Neural progenitor cell (in vitro differentiated cells): ENCODE measurements at places on chromosomes 7 and 10. TPM values are rescaled to one million over a fixed set of nuclear protein-coding genes. Genes with fewer than 3 reads are reported as not detected.

DNA sequence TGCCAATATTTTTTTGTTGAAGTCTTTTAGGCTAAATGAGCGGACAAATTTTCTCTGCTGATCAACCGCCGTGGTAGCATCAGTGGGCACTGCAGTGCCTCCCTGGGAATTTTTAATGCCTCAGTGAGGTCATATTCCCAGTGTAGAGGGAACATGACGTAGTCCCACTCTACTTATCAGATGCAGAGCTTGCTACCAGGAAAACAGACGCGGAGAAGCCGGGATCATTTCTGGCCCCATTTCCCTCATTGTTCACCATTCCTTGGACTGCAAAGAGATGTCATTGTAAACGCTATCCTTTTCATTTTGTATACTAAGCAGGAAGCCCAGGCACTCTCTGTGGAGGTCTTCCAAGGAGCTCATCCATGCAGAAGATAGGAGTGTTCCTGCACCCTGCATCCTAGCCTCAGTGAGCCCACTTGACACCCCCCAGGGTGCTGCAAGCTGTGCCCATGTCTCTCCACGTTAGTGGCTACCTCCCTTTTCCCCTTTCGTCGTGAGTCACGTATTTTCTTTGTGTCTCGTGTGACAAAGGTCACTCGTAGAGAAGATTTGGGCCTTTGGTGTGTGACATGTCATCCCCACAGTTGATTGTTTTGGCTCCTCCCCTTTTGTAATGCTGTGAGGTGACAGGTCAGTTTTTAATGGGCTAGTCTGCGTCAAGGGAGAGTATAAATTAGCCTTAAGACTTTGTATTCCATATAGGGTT, 145.5 kb downstream of the TCF7L2 start:
- H3K27me3 ChIP-seq = no peaks in the 10 kb centered on the region
- peak overlapping the region; percentile 7 for H3K27ac ChIP-seq
- H3K36me3 ChIP-seq = no peaks in the 10 kb centered on the region
- H3K4me1 ChIP-seq = peaks cover 21% of the 10 kb centered on the region
- no peak overlapping the region for H3K4me3 ChIP-seq
- DNase-seq = no peak

GRCh38 chr7:1263391-1263951, 30.8 kb downstream of the UNCX start:
- H3K36me3 ChIP-seq = no peaks in the 10 kb centered on the region
- H3K27me3 ChIP-seq = peaks cover 69% of the 10 kb centered on the region
- DNase-seq = no peak
- H3K27ac ChIP-seq = no peak overlapping the region
- H3K4me1 ChIP-seq = no peaks in the 10 kb centered on the region

- DNase-seq = peak; percentile 44
- H3K4me3 ChIP-seq = peak overlapping the region; percentile 11
- H3K27ac ChIP-seq = no peak overlapping the region
- peaks cover 23% of the 10 kb centered on the region for H3K4me1 ChIP-seq
Measured at GRCh38 chr10:121860810-121861209, 67.0 kb downstream of the ATE1 start.

DNA sequence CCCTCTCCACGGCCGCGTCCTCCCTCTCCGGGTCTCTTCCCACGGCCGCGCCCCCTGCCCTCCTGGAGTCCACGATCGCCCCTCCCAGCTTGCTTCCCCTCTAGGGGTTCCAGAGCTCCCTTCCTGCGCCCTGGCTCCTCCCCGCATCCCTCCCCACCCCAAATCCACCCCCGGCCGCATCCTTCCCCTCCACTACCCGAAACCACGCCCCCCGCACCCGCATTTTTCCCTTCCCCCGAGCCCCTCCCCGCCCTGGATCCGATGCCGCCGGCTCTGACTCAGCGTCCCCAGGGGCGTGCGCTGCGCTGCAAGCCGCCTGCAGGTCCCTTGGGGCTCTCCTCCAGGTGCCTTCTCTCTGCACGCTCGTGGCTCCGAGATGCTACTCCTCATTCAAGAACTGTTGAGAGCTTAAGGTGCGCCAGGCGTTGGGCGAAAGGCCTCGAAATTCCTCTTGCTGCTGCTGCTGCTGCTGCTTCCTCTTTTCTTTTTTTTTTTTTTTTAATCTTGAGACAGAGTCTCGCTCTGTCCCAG, 372 bp upstream of the TMEM130 start:
- peaks cover 44% of the 10 kb centered on the region for H3K27me3 ChIP-seq
- H3K4me1 ChIP-seq = peaks cover 6% of the 10 kb centered on the region
- H3K27ac ChIP-seq = no peak overlapping the region
- H3K36me3 ChIP-seq = no peaks in the 10 kb centered on the region
- peak; percentile 79 for DNase-seq

GRCh38 chr10:9096288-9096687, 1041.8 kb downstream of the GATA3 start:
- no peaks in the 10 kb centered on the region for H3K36me3 ChIP-seq
- no peak for DNase-seq
- H3K4me3 ChIP-seq = no peak overlapping the region
- peaks cover 12% of the 10 kb centered on the region for H3K4me1 ChIP-seq

DNA sequence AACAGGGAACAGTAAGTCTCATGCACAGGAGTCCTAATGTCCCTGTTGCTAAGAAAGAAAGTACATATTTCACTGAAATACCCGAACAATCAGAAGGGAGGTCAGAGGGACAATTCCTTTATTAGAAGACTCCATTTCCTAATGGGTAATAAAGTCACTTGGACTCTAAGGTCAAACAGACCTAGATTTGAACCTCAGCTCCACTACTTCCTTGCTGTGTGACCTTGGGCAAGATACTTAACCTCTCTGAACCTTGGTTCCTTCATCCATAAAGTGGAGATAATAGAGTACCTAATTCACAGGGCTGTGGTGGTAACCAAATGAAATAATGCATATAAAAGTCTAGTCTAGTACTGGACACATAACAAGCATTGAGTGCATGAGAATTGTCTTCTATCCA, 29.2 kb upstream of the HABP2 start:
- DNase-seq = no peak
- no peaks in the 10 kb centered on the region for H3K27me3 ChIP-seq
- no peaks in the 10 kb centered on the region for H3K4me1 ChIP-seq
- H3K36me3 ChIP-seq = no peaks in the 10 kb centered on the region
- H3K4me3 ChIP-seq = no peak overlapping the region

- no peak for DNase-seq
- H3K27ac ChIP-seq = no peak overlapping the region
- no peak overlapping the region for H3K4me3 ChIP-seq
- no peaks in the 10 kb centered on the region for H3K27me3 ChIP-seq
- H3K36me3 ChIP-seq = no peaks in the 10 kb centered on the region
Measured at GRCh38 chr10:96890172-96890513, 58.0 kb downstream of the LCOR start.

DNA sequence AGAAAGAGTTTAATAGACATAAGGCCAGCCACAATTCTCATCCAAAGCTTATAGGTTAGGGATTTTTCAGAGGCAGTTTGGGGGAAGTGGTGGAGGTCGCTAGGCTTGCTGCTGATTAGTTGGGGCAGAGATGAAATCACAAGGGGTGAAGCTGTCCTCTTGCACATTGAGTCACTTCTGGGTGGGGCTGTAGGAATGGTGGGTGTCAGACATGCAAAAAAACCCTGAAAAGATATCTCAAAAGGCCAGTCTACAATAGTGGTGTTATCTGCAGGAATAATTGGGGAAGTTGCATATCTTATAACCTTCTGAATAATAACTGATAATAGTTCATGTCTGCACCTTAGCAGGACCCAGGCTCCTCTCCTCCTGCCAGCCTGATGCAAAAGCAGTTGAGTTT, 2.1 kb downstream of the FAM24B start:
- H3K4me3 ChIP-seq = no peak overlapping the region
- H3K36me3 ChIP-seq = no peaks in the 10 kb centered on the region
- DNase-seq = no peak
- no peaks in the 10 kb centered on the region for H3K27me3 ChIP-seq
- peaks cover 35% of the 10 kb centered on the region for H3K4me1 ChIP-seq
- H3K27ac ChIP-seq = peak overlapping the region; percentile 81

GRCh38 chr7:50664461-50664922, 99.3 kb upstream of the DDC start:
- no peak overlapping the region for H3K4me3 ChIP-seq
- no peaks in the 10 kb centered on the region for H3K36me3 ChIP-seq
- H3K4me1 ChIP-seq = no peaks in the 10 kb centered on the region
- DNase-seq = no peak
- no peak overlapping the region for H3K27ac ChIP-seq
- no peaks in the 10 kb centered on the region for H3K27me3 ChIP-seq

GRCh38 chr10:102673819-102674511, 29.7 kb downstream of the TRIM8 start:
- DNase-seq = peak; percentile 82
- H3K27ac ChIP-seq = peak overlapping the region; percentile 65
- H3K4me3 ChIP-seq = peak overlapping the region; percentile 20
- no peaks in the 10 kb centered on the region for H3K27me3 ChIP-seq
- H3K4me1 ChIP-seq = peaks cover 62% of the 10 kb centered on the region

- H3K36me3 ChIP-seq = no peaks in the 10 kb centered on the region
- no peak for DNase-seq
- no peak overlapping the region for H3K4me3 ChIP-seq
Measured at GRCh38 chr10:117987244-117987909, 59.4 kb downstream of the RAB11FIP2 start.

DNA sequence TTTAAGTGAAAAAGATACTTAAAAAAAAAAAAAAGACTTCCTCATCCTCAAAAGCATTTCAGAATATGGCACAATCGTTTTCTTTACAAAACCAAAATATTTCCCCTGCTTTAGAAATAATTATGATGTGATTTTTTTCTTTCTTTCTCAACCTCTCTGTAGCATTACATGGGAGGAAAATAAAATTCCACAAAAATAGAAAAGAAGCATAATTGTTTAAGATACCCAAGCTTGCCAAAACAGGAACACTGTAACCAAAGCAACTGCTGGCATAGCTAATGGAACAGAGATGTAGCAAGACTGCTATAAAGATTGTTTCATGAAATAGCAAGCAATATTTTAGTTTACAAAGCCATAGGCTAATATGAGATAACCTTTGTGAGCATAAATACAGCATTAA, 75.6 kb upstream of the GPR22 start:
- H3K36me3 ChIP-seq = peaks cover 4% of the 10 kb centered on the region
- DNase-seq = no peak
- H3K4me3 ChIP-seq = no peak overlapping the region
- no peak overlapping the region for H3K27ac ChIP-seq

DNA sequence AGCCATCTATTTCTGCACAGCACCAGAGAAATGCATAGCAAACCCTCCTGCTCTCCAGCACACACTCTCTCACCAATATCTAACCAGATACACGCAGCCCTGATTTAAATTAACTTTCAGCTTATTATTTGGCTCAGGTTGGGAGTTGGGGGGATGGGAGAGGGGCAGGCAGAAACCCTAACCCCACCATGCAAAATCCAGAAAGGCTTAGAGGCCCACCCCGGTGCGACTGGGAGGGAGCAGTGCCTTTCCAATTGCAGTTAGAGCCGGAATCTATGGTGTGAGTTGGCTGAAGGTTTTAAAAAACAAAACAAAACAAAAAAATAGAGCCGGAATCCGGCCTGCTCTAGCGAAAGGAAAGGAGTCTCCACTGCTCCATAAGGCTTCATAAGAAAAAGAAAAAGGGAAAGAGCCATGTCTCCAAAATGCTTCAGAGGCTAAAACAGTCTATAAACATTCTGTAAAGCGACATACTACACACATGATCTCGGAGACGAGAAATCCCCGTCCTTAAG, 2.9 kb downstream of the IGF2BP3 start:
- peak; percentile 49 for DNase-seq
- peaks cover 8% of the 10 kb centered on the region for H3K36me3 ChIP-seq
- H3K4me3 ChIP-seq = peak overlapping the region; percentile 94
- peak overlapping the region; percentile 67 for H3K27ac ChIP-seq
- H3K27me3 ChIP-seq = no peaks in the 10 kb centered on the region

DNA sequence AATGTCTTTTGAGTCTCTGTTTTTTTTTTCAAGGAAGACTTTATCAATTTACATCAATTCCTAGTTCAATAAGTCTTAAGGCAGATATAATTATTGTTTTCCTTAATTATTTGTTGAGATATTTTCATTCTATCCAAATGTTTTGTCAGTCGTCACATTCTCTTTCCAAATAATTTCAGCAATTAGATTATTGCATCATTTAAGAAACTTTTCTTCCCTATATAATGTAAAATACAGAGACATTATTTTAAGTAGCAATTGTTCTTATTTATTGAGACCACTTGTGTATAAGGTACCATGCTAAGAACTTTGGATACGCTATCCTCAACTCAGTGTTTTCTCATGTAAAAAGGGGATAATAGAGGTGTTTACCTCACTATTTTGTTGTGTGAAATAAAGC, 38.1 kb upstream of the GNAT3 start:
- no peaks in the 10 kb centered on the region for H3K4me1 ChIP-seq
- H3K27ac ChIP-seq = no peak overlapping the region
- no peak overlapping the region for H3K4me3 ChIP-seq
- H3K27me3 ChIP-seq = no peaks in the 10 kb centered on the region
- H3K36me3 ChIP-seq = no peaks in the 10 kb centered on the region

- peak overlapping the region; percentile 43 for H3K4me3 ChIP-seq
- H3K36me3 ChIP-seq = no peaks in the 10 kb centered on the region
- H3K4me1 ChIP-seq = peaks cover 8% of the 10 kb centered on the region
Measured at GRCh38 chr10:92688573-92688926, 1.2 kb upstream of the HHEX start.

DNA sequence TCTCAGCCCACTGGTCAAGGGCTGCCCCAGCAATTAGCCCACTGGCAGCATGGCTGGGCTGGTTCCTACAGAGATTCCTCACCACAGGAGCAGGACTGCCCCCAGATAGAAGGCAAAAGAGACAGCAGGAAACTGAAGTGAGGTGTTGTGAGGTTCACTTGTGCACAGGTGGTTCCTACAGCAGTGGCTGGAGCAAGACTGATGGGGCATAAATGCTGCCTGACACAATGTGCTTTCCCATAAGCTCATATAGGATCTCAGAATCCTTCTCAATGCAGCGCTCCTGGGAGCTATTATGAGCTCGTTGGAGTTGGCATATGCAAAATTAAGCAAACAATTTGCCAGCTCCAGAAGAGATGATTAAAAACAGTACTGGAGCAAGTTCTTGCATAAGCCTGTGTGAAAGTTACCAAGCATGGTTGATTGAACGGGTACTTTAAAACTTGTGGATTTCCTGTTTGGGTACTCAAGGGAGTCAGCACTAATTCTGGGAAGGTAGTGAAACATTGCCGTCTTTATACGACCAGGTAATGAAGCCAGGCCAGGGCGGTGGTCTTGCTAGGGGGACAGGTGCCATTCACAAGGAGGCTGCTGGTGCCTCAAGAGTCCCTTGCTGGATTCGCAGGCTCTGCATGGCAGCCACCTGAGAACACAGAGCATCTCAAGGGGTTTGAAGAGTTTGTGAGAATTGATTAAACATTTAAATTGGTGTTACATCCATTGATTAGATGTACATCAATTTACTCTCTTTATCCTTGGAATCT, 20.3 kb upstream of the PRKCQ start:
- no peaks in the 10 kb centered on the region for H3K27me3 ChIP-seq
- H3K36me3 ChIP-seq = no peaks in the 10 kb centered on the region
- no peak overlapping the region for H3K4me3 ChIP-seq
- no peaks in the 10 kb centered on the region for H3K4me1 ChIP-seq
- H3K27ac ChIP-seq = no peak overlapping the region

The SLC26A4 gene
- 0.02 TPM in 1 of 2 replicates, not detected in the other for total RNA-seq

The MYO1G gene
- 0.03 TPM in 1 of 2 replicates, not detected in the other for total RNA-seq

The ECHDC3 gene
- 2.1 and 10.1 TPM in 2 replicates for total RNA-seq
